Suppressor macrophage (primary cell): ENCODE measurements at places on chromosomes 4 and X.
A peak's percentile ranks its signal among the peaks of the same experiment; 100 is the strongest.

DNA sequence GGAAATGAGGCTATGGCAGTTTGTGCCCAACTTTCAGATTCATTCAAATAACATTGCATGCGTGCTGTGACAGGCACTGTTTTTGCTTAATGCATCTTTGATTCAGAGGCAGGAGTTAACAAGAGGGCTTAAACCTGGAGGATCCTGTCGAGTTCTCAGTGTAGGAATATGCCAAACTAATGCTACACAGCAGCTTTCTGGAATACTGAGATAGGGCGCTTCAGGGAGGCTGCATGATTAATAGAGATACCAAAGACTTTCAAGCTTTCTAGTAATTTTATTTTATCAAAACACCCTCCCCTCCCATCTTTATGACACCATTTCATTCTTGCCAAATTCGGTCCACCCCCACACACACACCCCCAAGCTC lies 636 bp upstream of the TIMM8A start:
- no peak for DNase-seq

DNA sequence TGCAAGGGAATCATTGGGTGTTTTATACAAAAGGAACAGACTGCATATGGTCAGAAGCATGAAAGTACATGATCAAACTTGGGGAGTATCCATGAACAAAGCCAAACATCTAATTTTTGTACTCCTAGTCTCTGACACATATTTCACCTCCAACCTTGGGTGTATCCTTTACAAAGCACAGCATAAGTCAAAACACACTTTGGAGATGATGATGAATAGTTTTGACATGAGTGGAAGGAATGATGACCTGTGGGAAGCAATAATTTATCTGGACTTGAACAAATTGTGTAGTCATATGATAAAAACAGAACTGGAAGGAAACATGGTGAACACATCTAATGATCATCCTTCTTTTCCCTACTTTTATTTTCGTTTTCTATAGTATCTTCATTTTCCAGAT lies 108.7 kb upstream of the PLS3 start:
- DNase-seq, result no peak

DNA sequence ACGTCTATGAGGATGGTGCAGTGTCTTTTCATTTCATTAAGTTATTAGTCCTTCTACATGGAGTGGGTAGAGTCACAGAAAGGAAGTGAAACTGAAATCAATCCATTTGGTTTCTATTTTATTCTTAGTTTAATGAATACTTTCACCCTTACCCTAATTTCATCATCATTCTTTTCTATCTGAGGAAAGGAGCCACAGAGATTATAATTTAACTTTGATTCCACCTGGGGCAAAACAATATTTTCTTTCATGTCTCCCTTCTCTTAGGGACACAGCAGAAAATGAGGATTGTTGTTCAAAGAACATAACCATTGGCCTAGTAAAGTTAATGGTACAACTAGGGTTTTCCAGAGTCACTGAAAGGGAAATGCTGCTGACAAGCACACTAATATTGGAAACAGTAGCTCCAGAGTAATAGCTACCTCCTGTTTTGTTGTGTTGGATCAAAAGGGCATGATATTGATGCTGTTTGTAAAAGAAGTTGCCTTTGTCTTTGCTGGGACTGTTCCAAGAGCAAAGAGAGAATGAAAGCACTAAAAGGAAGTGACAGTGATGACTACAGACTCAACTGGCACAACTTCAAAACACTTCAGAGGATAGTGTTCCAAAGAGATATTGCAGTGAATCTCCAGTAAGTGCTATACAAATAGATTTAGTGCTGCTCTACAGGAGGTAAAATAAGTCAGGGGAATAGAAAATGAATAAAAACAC lies 247.1 kb upstream of the PITX2 start:
- no peak for DNase-seq

GRCh38 chr4:82372517-82373485 lies 990 bp downstream of the HNRNPD start:
- peak; percentile 77 for DNase-seq

DNA sequence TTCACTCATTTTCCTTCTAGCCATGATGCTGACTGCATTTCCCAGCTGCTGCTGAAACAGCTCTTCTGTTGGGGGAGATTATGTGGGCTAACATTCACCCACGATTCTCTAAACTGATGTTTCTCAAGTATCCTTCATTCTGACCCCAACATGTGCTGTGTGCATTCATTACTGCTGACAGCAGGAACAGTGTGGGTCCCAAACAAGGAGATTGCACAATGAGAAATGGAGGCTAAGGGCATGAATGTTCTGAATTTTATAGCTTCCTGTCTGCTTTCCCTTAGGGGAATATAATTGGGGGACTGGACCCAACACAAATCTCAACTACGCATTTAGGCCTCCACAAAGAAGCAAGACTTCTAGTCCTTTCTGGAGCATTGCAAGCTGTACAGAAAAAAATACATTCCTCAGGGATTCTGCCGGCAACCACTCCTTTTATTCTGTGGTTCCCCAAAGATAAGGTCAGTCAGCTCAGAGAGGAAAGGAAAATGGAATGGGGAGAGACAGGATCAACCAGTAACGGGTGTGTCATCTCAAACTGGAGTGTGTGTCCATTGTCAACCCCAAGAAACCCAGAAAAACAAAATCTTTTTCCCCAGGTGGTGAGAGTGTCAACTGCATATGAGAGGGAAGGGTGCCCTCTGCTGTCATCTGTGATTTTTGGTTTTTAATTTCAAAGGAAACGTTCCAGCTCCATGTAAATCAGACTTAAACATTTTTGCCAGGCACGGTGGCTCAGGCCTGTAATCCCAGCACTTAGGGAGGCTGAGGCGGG lies 81.5 kb upstream of the EGFL6 start:
- DNase-seq, result peak; percentile 61

DNA sequence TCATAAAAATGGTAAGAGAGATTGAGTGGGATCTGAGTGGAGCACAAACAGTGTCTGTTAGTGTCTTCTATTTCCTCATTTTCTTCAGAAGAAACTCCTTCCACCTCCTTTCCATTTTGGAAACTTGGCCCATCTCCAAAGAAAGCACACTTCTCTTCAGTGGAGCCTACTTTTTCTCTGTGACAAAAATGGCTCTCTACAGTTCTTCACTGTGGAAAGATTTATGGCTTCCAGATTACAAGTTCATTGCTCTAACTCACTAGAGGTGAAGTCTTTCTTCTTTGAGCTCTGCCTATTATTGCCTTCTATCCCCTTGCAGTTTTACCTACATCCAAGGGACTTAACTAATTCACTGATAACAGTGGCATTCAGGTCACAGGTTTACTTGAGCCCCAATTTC lies 325.8 kb downstream of the ANTXR2 start:
- no peak for DNase-seq

GRCh38 chr4:80540785-80541469 lies 205.4 kb downstream of the CFAP299 start:
- DNase-seq, result no peak

DNA sequence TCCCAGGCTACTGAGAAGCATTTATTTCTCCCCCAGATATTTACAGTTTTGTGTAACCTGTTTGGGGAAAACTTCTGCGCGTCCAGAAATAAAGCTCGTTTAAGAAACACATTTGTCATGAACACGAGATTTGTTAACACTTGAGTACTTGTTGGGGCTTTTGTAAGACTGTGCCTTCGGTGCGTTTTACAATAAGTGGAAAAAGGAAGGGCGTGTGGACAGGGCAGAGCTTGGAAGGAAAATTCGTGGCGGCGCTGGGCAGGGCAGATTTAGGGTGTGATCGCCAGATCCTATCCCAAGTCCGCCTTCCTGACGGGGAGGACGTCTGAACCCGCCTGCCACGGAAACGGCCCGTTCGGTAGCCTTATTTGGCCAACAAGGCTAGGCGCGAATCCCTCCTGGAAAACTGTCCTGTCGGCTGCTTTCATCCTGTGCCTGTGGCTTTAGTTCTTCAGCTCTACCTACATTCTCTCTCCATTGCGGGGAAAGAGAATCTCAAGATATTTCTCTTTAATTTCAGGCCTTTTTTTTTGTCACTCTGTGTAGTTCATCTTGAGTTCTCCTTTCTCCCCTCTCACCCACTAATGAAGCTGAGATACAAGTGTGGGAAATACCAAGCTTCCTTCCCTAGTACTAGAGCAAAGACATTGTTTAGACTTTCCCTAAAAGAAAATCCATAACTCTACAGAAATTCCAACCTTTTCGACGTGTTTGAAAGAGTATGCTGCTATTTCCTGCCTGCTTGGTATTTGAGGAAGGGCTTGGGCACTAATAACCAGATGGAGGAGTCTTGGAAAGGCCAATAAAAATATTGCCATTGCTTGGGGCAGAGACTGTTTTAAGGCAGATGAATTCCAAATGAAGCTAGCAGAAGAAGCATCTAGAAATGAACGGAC lies 982 bp downstream of the PDLIM5 start:
- DNase-seq, result peak; percentile 66

DNA sequence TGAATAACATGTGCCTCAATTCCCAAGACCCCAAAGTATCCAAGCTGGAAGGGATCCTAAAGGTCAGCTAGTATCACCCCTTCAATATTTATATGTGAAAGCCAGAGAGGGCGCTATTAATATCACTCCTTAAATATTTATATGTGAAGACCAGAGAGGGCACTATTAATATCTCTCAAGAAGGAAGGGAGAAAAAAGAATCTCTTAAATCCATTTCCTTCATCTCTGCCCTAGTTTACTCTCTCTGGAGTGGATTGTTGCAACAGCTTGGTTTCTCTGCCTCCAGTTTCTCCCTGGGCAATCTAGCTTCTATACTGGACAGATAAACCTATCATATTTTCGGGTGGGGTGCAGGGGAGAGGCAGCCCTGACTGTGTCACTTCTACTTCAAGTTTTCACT lies 31.6 kb upstream of the MSN start:
- DNase-seq, result no peak

DNA sequence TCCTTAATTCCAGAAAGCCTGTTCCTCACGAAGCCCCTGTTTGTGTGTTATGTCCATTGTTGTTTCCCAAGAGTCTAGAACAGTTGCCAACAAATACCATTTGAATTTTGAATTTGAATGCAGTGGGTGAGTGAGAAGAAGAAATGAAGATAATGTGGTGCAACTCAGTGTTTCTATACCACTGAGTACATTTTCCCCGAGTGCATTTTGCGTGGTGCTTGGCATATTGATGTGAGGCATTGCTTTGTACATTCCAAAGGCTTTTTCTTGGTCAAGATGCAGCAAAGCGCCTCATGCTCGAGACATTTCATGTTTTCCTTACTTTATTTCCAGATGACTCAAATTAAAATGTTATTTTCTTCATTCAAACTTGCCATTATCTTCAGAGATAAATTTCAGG lies 253.1 kb upstream of the RPS6KA3 start:
- no peak for DNase-seq

DNA sequence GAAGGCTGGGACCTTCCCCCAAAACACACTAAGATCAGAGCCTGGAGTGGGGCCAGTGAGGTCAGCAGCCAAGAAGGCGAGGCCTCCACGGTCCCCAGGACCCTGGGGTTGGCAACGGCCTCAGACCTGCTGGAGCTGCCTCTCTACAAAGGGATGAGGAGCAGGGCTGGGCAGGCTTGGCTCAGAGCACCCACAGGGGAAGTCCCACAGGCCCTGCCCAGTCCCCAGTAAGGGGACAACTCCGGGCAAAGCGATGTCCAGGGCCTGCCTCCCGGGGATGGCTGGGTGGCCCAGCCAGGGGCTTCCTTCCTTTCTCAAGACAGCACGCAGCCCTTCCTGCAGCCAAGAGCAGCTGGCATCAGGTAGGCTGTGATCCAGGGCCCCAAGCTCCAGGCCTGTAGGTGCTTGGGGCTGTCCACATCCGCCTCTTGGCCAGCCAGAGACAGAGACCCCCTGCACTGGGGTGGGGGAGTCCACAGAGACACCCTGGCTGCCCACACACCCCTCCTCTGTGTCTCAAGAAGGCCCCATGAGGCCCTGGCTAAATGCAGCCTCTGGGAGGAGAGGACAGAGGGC lies 5.7 kb downstream of the MXD4 start:
- no peak for DNase-seq

DNA sequence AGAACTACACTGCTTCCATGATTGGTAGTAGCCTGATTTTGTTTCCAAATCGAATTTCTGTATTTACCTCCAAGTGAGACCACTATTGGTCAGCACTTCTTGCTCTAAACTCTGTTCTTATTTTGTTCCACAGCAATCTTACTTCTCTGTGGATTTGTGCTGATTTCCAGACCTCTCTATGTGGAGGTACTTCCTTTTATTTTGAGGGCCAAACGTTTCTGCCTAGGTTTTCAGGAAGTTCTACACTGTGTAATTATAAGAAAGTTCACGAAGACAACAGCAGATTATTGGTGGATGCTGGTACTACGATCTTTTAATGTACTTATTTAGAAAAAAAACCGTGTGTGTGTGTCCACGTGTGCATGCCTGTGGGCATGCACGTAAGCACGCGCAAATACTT lies 46.7 kb downstream of the DTHD1 start:
- DNase-seq, result peak; percentile 49

DNA sequence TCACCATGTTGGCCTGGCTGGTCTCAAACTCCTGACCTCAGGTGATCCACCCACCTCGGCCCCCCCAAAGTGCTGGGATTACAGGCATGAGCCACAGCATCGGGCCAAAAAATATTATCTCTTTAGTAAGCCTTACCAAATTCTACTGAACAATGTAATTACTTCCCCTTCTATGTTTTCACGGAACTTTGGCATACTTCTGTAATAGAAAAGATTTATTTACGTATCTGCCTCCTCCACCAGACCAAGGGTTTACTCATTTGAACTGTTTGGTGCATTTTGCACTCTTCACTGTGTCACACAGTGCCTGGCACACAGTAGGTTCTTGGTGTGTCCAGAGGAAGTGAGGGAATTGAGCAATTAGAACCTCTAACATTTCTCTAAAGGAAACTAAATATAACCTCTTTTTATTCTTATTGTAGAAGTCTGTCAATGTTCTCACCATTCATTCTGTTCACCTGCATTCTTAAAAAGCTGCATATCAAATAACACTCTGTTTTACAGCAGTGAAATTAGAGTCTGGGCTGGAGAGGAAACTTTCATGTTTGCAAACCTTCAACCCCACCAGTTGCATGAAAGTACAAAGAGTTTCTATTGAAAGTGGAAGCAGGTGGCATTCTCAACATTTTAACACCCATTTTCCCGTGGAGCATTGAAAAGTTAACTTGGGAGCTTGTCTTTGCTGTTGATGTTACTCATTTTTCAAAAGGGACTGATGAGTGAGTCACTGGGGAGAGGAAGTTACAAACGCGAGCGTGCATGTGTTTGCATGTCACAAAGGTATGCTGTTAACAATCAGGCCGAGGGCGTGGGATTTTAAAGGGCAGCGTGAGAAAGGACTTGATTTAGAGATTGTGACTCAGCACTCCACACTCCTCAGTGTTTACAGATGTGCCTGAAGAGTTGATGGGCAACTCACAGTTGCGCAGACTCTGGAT lies 314.1 kb downstream of the STK32B start:
- peak; percentile 6 for DNase-seq

- peak; percentile 9 for DNase-seq
These were observed 37.5 kb upstream of the STK26 start for GRCh38 chrX:131985526-131986049.

DNA sequence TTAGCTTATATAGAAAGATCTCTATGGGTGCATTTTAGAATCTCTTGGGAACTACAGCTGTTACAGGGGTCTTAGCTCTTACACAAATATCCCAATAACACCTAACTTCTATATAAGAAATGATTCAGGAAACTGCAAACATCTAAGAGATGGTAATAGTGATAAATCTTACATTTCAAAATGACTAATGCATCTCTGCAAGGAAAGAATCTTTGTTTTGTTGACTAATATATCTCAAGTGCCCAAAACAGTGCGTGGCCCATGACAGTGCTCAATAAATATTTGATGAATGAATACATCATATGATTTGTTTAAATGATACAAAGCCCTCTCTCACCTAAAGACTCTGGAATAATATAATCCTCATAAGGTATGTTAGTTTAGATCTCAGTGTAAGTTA lies 47.5 kb downstream of the CENPE start:
- no peak for DNase-seq
